Heart left ventricle (tissue), 16 donors: ENCODE measurements at places on chromosomes 6 and 20. TPM values are rescaled to one million over a fixed set of nuclear protein-coding genes. Genes with fewer than 3 reads are reported as not detected.

- H3K4me3 ChIP-seq, result no peak overlapping the region
- H3K4me1 ChIP-seq, result no peaks in the 10 kb centered on the region
- DNase-seq, result no peak
- no peaks in the 10 kb centered on the region for H3K36me3 ChIP-seq
- no peaks in the 10 kb centered on the region for H3K27me3 ChIP-seq
Observed at GRCh38 chr20:55761100-55761499, 244.2 kb downstream of the CBLN4 start.

GRCh38 chr6:104118274-104118673 lies 741.4 kb downstream of the HACE1 start:
- no peak overlapping the region for H3K4me3 ChIP-seq
- no peak overlapping the region for H3K27ac ChIP-seq
- H3K27me3 ChIP-seq, result no peaks in the 10 kb centered on the region

DNA sequence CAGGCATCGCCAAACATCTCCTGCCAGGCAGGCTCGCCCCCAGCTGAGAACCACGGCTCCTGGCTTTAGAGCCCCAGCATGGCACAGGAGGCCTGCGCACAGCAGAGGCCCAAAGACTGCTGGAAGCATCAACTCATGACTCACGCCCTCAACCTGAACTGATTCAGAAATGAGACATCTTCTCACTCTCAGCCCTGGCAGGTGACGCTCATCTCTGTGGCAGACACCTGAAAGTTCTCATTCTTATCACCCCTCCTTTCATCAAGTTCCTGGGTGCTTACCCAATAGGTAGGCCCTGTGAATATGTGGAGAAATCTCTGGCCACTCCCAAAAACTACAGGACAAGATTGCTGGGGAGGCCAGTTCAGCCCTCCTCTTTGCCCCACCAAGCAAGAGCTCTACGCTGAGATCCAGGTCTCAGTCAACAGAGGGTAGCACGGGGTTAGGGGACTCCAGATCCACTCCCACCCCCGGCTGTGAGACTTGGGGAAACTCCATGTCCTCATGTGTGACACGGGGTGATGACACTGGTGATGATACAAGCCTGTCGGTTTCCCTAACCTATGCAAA lies 11.3 kb downstream of the NFATC2 start:
- H3K4me1 ChIP-seq, result peaks cover 15% of the 10 kb centered on the region
- H3K27me3 ChIP-seq, result no peaks in the 10 kb centered on the region
- no peak for DNase-seq
- no peaks in the 10 kb centered on the region for H3K36me3 ChIP-seq
- no peak overlapping the region for H3K27ac ChIP-seq

- H3K27ac ChIP-seq, result no peak overlapping the region
- H3K27me3 ChIP-seq, result no peaks in the 10 kb centered on the region
- H3K4me1 ChIP-seq, result no peaks in the 10 kb centered on the region
- peaks cover 6% of the 10 kb centered on the region for H3K36me3 ChIP-seq
- DNase-seq, result no peak
Observed at GRCh38 chr6:130959951-130960350, 103.1 kb downstream of the EPB41L2 start.

- no peaks in the 10 kb centered on the region for H3K36me3 ChIP-seq
- DNase-seq, result peak; percentile 92
- no peaks in the 10 kb centered on the region for H3K27me3 ChIP-seq
- H3K4me3 ChIP-seq, result peak overlapping the region; percentile 39
- H3K4me1 ChIP-seq, result peaks cover 15% of the 10 kb centered on the region
- H3K27ac ChIP-seq, result peak overlapping the region; percentile 82
Observed at GRCh38 chr6:3990692-3991491, 88.0 kb downstream of the FAM217A start.

DNA sequence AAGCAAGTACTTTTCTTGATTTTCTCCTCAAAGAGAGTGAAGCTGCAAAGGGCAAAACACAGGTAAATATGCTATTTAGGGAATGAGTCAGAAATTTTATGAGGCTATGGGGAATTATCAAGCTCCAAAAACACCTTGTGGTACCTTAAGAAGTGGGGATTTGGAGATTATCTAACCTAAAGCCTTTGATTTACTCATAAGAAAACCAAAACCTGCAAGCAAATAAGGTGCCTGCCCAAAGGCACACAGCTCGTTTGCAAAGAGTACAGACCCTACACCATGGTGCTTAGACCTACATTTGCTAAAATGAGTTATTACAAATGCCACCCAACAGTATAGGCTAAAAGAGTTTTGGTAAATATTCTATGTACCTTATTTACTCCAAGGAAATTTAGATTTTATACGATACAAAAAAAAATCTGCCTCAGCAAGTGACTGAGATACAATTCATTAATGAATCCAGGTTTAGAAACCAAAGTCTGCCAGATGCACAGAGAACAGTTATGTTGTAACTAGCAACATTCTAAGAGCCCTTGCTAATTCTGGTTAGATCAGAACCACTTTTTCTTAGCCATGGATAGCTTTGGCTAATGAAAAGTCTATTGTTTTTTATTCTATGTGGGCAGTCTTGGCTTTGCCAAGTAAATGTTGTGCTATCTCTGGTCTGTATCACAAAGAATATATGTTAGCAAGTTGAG lies 101.5 kb downstream of the KHDC1L start:
- no peaks in the 10 kb centered on the region for H3K36me3 ChIP-seq
- H3K4me1 ChIP-seq, result no peaks in the 10 kb centered on the region
- no peak overlapping the region for H3K27ac ChIP-seq
- no peaks in the 10 kb centered on the region for H3K27me3 ChIP-seq

GRCh38 chr20:64024141-64024990 lies 11.6 kb upstream of the C20orf204 start:
- no peak overlapping the region for H3K27ac ChIP-seq
- no peak for DNase-seq
- H3K36me3 ChIP-seq, result peaks cover 6% of the 10 kb centered on the region
- H3K4me3 ChIP-seq, result no peak overlapping the region
- no peaks in the 10 kb centered on the region for H3K27me3 ChIP-seq
- H3K4me1 ChIP-seq, result no peaks in the 10 kb centered on the region

- H3K27ac ChIP-seq, result no peak overlapping the region
- H3K36me3 ChIP-seq, result no peaks in the 10 kb centered on the region
- H3K27me3 ChIP-seq, result no peaks in the 10 kb centered on the region
- DNase-seq, result no peak
- no peak overlapping the region for H3K4me3 ChIP-seq
- H3K4me1 ChIP-seq, result no peaks in the 10 kb centered on the region
Observed at GRCh38 chr20:52847029-52847660, 125.0 kb upstream of the TSHZ2 start.

Gene PNPLA1
- polyA plus RNA-seq, result 0.06 TPM

Gene RPRD1B
- polyA plus RNA-seq, result 41.3 TPM

Gene MOG
- polyA plus RNA-seq, result 2.9 TPM
